ENCODE measurements at places on chromosomes 3 and 15.

- no peak for DNase-seq
Observed at GRCh38 chr3:44915702-44916438, 41.5 kb downstream of the TGM4 start.

GRCh38 chr3:163573324-163573723 is 1505.0 kb downstream of the SI start:
- no peak for DNase-seq

- DNase-seq = no peak
Observed at GRCh38 chr3:192826214-192827006, 91.2 kb downstream of the MB21D2 start.

- no peak for DNase-seq
Observed at GRCh38 chr3:74661672-74662071, 47.2 kb upstream of the CNTN3 start.

- DNase-seq = no peak
Observed at GRCh38 chr3:4225005-4225471, 78.1 kb upstream of the SETMAR start.

- no peak for DNase-seq
Observed at GRCh38 chr3:26099692-26100091, 309.8 kb downstream of the OXSM start.

Measured in CD8-positive, alpha-beta memory T cell (primary cell).